Mesangial cell (primary cell): ENCODE measurements at places on chromosomes 1 and 21. TPM values are rescaled to one million over a fixed set of nuclear protein-coding genes. Genes with fewer than 3 reads are reported as not detected.

F3 gene
- 20.7 and 92.4 TPM in 2 replicates for total RNA-seq

JAM2 gene
- total RNA-seq, result 0.13 and 0.65 TPM in 2 replicates

SLFNL1 gene
- total RNA-seq, result under 0.01 and 0.13 TPM in 2 replicates

LAD1 gene
- total RNA-seq, result 27.5 and 52.9 TPM in 2 replicates

CFHR4 gene
- not detected in 2 replicates for total RNA-seq

KCNQ4 gene
- 0.49 and 1.3 TPM in 2 replicates for total RNA-seq

OR2T5 gene
- not detected in 2 replicates for total RNA-seq

TPTE gene
- not detected in 2 replicates for total RNA-seq

C8A gene
- total RNA-seq, result not detected in 2 replicates

DMRTA2 gene
- total RNA-seq, result not detected in 2 replicates

GFI1 gene
- total RNA-seq, result not detected in 2 replicates

GPR25 gene
- 0.33 TPM in 1 of 2 replicates, not detected in the other for total RNA-seq

NBPF14 gene
- 20.0 and 36.6 TPM in 2 replicates for total RNA-seq

SLAMF9 gene
- not detected in 2 replicates for total RNA-seq

ARMH1 gene
- total RNA-seq, result 1.4 TPM in 1 of 2 replicates, not detected in the other

CACNA1S gene
- total RNA-seq, result not detected in 2 replicates

CCDC185 gene
- under 0.01 TPM in 1 of 2 replicates, not detected in the other for total RNA-seq

OR2T33 gene
- total RNA-seq, result 0.13 and 0.33 TPM in 2 replicates

PLCH2 gene
- 0.38 TPM in 1 of 2 replicates, not detected in the other for total RNA-seq

ANKRD35 gene
- total RNA-seq, result 0.13 and 0.49 TPM in 2 replicates

HSPB7 gene
- total RNA-seq, result 0.13 TPM in 1 of 2 replicates, not detected in the other

POTED gene
- total RNA-seq, result not detected in 2 replicates

FCGR3B gene
- not detected in 2 replicates for total RNA-seq

LRRC71 gene
- total RNA-seq, result not detected in 2 replicates

SPRR2B gene
- not detected in 2 replicates for total RNA-seq

ITLN1 gene
- not detected in 2 replicates for total RNA-seq

TSPAN2 gene
- total RNA-seq, result 2.7 and 6.5 TPM in 2 replicates

POU3F1 gene
- total RNA-seq, result 0.13 TPM in 1 of 2 replicates, not detected in the other
